ENCODE measurements at places on chromosomes 7 and 10.

GRCh38 chr10:132420981-132421846 lies 24.2 kb downstream of the PWWP2B start:
- DNase-seq = no peak

DNA sequence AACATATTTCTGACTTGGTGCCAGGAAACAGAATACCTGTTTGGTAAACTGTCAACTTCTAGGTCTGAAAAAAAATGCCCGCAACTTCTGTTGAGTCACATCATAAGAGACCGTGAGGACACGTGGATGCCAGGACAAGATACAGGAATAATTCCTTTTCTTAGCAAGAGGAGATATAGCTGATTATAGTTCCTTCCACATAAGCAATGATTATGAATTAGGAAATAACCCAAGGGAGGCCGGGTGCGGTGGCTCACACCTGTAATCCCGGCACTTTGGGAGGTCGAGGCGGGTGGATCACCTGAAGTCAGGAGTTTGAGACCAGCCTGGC lies 75.2 kb downstream of the CDC123 start:
- no peak for DNase-seq

DNA sequence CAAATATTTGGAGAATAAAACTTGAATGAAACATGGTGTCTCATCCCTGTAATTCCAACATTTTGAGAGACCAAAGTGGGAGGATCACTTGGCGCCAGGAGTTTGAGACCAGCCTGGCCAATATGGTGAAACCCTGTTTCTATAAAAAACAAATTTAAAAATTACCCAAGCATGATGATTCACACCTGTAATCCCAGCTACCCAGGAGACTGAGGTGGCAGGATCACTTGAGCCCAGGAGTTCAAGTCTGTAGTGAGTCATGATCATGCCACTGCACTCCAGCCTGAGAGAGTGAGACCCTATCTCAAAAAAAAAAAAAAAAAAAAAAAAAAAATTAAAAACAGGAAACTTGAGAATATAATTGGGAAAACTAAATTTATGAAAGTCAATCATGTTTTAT lies 481.1 kb downstream of the SEMA3D start:
- DNase-seq = no peak

DNA sequence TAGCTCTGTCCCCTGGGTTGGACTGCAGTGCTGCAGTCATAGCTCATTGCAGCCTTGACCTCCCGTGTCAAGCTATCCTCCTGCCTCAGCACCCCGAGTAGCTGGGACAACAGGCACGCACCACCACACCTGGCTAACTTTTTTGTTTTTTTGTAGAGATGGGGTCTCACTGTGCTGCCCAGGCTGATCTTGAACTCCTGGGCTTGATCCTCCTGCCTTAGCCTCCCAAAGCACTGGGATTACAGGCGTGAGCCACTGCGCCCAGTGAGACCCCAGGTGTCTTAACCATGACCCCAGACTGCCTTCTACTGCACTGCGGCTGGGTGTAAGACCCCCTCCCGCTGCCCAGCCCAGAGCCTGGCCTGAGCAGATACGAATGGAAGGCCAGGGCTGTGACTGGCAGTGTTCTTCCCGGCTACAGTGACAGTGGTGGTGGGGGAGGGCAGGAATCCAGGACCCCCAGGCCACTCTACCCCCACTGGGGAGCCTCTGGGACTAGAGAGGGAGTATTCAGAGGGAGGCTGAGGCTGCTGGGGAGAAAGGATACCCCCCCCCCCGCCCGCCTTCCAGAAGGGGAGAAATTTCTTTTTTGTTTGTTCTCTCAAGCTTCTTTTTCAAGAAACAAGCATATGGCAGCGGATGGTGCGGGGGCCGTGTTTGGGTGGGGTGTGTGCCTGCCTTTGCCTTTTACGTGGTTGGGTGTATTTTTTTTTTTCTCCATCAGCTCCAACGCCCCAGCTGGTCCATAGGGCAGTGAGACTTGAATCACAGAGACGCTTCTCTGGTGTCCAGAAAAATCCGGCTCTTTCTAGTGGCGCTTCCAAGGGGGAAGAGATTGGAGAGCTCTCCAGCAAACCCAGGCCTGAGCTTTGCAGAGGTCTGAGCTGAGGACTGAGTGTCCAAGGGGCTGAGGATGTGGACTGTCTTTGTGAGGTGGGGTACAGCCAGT lies 36.6 kb downstream of the GTF2IRD1 start:
- no peak for DNase-seq

GRCh38 chr10:87622314-87623004 lies 37.2 kb upstream of the PAPSS2 start:
- no peak for DNase-seq

GRCh38 chr7:10439027-10439426 lies 534.6 kb upstream of the PHF14 start:
- no peak for DNase-seq

- no peak for DNase-seq
Measured at GRCh38 chr10:70376436-70377378, 5.7 kb downstream of the LRRC20 start.

GRCh38 chr7:41824284-41824683 lies 121.4 kb upstream of the INHBA start:
- no peak for DNase-seq

- DNase-seq = no peak
Measured at GRCh38 chr10:114060456-114060855, 16.8 kb downstream of the ADRB1 start.

DNA sequence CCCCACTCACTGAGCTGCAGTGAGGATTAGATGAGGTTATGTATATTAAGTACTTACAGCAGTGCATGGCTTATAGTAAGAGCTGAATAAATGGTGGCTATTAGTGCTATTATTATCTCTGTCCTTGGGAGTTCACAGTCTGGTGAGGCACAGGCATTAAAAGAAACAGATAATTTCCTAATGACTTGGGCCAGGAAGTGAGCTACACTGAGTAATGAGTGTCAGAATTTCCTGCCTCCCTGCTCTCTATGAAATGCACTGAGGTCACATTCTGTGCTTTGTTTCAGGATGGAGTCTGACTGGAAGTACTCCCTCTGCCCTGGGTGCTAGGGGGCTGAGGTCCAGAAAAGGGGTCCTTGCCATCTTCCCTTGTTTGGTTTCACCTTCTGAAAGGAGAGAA lies 48.7 kb upstream of the LOXL4 start:
- no peak for DNase-seq

DNA sequence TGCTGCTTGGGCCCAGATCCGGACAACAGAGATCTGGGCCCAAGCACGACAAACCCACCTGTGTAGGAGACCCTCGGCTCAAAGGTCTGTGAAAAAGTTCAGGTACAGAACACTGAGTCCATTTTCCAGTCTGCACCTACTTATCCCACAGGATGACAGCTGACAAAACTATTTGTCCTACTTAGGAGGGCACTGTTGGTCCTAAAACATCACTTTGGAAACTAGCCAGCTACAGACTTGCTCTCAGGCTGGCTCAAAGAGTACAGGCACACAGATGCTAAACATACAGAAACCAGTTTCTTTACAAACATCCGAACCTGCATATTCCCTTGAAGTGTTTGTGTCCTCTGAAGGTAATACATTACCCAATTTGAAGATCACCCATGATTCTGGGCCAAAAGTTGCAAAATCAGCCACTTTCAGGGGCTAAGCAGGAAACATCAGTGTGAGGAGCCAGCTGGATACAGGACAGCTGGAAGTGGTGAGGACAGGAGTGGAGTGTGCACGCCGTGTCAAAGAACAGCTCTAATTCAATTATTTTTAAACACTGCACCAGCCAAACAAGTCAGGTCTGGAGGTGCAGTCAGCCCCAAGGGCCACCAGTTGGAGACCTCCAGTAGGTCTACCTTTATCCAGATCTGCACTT lies 88.5 kb downstream of the NOC3L start:
- DNase-seq = no peak

- DNase-seq = no peak
Measured at GRCh38 chr10:35201234-35201633, 74.6 kb downstream of the CREM start.

DNA sequence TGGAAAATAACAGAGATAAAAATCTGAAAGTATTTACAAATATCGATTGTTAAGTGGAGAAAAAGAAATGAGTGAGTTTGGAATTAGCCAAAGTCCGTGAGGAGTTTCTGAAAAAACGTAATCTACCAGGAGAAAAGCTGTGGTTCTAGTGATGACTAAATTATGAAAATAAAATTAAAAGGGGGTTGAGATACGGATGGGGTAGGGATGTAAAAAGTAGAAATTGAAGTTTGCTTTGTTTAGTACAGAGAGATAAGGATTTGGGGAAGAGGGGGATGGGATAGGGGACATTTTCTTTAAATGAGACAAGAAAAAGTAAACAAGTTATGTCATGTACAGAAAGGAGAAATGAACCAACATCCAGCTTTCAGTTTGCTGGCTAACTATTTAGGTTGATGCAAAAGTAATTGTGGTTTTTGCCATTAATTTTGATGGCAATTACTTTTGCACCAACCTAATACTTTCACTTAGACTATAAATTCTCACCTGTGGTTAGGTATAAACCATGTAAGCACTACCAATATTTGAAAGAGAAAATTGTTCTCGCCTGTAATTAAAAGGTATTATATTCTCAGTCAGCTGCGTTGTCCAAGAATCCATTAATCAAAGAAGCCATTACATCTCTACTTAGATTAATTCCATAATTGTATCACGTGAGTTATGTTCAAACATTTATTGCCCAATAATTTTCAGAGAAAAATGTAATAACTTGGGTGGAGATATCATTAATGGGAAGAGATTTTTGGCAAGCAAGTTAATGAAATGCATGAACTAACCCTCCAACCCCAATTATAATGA lies 143.0 kb upstream of the NRP1 start:
- DNase-seq = no peak

All from fibroblast of skin of left quadriceps (primary cell).